ENCODE measurements at places on chromosomes 13 and 19.
A peak's percentile ranks its signal among the peaks of the same experiment; 100 is the strongest.

DNA sequence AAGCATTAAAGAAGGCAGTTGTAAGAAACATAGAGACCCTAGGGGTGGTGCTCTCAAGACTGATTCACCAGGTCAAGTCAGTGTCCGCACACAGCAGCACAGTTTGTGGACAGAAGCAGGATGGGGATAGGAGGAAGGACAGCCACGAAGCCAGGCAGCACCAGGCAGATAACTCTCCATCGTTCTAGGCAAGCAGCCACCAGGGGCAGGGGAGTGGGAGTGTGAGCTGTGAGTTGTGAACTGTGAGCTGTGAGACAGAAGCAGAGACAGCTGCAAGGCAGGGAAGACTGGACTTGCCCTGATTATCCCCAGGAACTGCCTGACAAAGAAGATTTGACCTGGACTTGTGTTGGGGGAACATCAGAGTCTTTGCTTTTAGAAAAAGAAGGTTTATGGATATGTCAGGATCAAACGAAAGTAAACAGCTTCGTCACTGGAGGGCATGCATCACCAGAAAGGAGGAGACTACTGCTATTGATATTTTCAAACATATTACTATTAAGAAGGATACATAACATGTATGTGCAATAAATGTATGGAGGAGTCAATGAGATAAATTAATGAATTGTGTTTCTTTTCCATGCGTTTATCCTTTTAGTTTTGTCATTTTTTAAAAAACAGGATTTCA is 286.1 kb downstream of the IRS2 start:
- DNase-seq: peak; percentile 67

DNA sequence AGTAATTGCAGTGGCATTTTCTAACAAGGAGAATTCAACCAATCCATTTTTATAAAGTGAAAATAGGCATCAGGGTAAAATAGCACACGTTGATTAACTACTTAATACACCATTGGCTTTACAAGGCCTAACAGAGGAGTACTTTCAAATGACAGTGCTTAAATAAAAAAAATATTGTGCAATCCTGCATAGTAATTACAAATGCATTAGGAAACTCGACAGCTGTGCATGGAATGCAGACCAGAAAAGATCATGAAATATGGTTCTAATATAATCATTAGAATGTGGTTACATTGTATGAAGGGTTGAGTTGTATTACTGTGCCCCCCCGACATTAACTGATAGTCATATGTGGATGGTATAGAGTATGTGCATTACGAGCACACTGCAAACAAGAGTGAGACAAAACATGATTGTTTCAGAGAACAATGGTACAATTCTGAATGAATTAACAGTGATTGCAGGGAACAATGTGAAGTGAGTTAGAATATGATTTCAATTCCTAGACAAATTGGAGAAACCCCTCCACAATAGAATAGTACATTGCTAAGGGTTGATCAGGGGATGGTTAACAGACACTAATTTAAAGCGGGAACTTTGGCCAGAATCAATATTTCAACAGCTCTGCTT is 270.6 kb downstream of the GPC5 start:
- DNase-seq: no peak

DNA sequence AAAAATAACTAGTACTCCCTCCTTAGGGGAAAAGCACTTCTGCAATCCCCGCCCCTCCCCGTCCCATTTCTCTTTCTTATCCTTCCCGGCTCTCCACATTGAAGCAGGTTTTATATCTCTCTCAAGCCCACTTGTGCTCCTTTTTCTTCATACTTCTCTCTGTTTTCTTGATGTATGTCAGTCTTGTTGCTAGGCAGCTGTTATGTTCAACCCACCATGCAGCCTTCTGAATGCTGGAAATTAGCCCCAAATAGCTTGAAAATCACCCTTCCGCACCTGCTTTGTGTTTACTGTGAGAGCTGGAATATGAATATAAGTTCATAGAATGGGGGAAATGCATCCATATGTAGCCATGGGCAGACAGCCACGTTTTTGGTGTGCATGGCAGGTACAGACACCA is 461.4 kb downstream of the MYO16 start:
- DNase-seq: no peak

- DNase-seq: no peak
Observed at GRCh38 chr19:4802711-4803110, 11.2 kb downstream of the FEM1A start.

Measured in ecto neural progenitor cell (in vitro differentiated cells).